ENCODE measurements at places on chromosomes 1 and 21.

DNA sequence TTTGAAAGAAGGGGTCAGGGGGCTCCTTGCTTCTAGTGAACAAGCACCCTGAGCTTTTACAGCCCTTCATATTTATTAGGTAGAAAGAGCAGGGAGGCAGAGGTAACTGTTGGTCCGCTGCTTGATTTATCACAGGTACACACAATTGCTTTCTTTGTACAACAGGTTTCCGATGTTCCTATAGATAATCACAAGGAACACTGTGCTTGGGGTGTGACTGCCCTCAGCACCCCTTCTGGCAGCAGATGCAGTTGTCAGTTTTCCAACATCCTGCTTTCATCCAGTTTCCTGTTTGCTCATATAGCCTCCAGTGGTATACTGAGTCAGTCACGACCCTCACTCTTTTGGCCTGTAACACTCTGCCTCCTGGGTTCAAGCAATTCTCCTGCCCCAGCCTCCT, 40.6 kb downstream of the SCP2 start:
- no peak for DNase-seq

DNA sequence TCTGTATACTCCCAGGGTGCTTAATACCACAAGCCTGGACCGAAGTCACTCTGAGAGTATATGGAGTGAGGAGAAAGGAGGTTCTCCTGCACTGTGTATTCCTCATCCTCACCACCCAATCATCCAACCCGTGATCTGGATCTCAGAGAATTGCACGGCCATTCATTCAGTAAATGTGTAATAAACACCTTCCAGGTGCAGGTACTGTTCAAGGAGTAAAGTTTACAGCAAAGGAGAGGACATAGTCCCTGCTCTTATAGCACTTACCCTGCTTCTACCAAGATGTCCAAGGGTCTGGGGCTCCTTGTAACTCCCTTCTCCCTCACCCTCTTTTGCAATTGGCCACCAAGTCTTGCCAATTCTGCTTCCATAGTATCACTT, 139.2 kb upstream of the JUN start:
- no peak for DNase-seq

DNA sequence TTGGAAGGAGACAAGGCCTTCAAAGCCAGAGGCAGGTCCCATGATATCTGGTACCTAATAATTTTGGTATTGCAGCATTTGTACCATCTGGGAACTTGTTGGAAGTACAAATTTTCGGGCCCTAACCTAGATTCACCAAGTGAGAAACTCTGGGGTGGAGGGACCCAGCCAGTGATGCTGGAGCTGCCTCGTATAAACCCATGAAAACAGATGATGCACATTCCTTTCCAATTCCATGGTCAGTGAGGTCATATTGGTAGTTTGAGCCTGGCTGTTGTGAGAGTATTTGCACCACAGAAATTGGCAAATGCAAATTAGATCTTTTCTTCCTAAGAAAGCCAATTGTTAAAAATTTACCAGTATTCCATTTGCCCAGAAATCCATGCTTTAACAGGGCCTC, 269.6 kb upstream of the PLXNA2 start:
- DNase-seq = no peak

GRCh38 chr1:203325026-203325417, 19.7 kb downstream of the BTG2 start:
- DNase-seq = peak; percentile 19

DNA sequence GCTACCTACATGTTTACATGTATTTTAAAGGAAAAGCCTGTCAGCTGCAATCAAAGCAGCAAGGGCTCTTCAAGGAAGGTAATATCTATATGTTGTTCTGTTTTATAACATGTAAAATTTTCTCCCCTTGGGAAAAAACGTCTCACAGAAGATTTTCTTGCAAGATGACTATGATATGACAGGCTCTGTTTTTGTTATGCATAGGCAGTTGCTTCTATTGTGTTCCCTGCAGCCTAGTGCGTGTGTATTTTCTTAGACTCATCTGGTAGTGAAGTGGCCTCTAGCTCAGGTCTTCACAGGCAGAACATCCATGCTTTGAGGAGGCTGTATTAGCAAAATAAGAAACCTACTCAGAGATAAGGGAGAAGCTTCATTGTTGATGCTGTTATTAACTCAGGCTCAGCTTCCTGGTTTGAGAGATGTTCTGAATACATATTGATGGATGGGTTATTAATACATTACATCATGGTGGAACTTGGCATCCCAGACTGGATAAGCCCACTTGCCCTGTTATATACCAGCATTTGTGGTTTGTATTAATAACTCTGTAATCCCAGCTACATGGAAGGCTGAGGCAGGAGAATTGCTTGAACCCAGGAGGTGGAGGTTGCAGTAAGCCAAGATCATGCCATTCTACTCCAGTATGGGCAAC, 35.8 kb downstream of the LAMC1 start:
- no peak for DNase-seq

GRCh38 chr1:54460861-54461387, 54.7 kb upstream of the SSBP3 start:
- no peak for DNase-seq

DNA sequence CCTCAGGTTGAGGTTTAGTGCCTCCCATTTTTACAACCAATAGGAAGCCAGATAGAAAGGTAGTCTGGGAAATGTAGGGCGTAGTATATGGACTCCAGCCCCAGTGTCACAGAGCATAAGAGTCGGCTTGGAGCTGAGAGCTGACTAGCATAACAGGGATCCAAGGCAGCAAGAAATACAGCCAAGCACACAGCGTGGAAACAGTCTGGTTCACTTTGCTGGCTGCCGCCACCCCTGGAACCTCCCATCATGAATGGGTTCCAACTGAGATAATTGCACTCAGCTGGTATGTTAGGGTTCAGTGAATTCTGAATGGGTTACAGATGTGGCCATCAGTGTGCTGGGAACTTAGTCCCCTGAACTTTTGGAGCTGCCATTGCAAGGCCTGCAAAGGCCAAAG, 76.7 kb upstream of the GPR88 start:
- DNase-seq = no peak

DNA sequence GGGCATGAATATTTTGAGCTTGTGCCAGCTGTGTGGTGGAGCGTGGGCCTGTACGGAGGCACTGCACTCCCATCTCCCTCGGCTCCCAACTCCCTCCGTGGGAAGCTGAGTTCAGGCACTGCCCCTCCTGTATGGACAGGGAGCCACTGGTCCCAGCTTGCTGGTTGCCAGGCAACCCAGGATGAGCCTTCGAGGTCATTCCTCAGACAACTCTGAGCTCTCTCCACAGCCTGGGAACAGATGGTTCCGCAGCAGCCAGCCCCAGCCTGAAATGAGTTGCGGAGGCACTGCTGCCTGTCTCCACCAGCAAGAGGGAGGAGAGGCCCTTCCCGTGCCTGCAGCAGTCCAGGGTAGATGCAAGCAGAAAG, 58.4 kb upstream of the TENT5B start:
- peak; percentile 55 for DNase-seq

GRCh38 chr1:27603681-27604578, at the start of gene AHDC1:
AHDC1 (minus strand) TSS chr1:27604144; CDS start chr1:27552115, 52,029 bp downstream.
- peak; percentile 98 for DNase-seq

GRCh38 chr1:120133228-120133927, 42.9 kb downstream of the SEC22B start:
- DNase-seq = no peak

DNA sequence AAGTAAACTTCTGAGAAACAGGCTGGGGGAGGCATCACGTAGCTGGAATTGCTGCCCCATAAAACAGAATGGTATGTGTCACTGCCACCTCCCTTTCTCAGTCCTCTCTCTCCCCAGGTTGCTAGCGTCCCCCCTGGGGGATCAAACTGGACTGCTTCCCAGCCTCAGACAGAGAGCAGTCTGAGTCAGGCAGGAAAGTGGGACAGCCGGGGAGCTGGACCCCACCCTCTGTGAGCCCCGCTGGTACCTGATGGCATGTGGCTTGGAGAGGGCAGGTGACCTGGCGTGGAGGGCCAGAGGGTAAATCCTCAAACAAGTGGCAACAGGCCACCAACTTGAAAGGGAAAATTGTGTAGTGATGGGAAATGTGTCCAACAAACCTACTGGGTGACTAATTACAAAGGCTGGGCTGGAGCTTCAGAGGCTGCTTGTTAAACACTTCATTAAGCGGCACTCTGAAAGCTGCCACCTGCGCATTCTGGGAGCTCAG, 1.0 kb upstream of the SFN start:
- no peak for DNase-seq

GRCh38 chr1:33842348-33842747, 21.5 kb upstream of the HMGB4 start:
- peak; percentile 51 for DNase-seq

- DNase-seq = no peak
Measured at GRCh38 chr1:100266741-100267140, 725 bp downstream of the RTCA start.

Measured in mesendoderm (in vitro differentiated cells).